ENCODE measurements at places on chromosomes 16 and 17. TPM values are rescaled to one million over a fixed set of nuclear protein-coding genes. Genes with fewer than 3 reads are reported as not detected.

CDH3 gene
- 0.17 TPM for total RNA-seq

PHKG2 gene
- total RNA-seq: 29.4 TPM

SLC5A10 gene
- not detected for total RNA-seq

NHERF1 gene
- 40.7 TPM for total RNA-seq

TSPAN10 gene
- total RNA-seq: 0.59 TPM

UMOD gene
- not detected for total RNA-seq

GPR142 gene
- not detected for total RNA-seq

AANAT gene
- not detected for total RNA-seq

HSPB9 gene
- total RNA-seq: not detected

KRT12 gene
- total RNA-seq: not detected

PYDC1 gene
- total RNA-seq: not detected

CORO6 gene
- 1.8 TPM for total RNA-seq

EFNB3 gene
- total RNA-seq: 0.67 TPM

GPR179 gene
- not detected for total RNA-seq

IRX3 gene
- total RNA-seq: 1.2 TPM

KRT17 gene
- total RNA-seq: 3.7 TPM

SDR42E2 gene
- total RNA-seq: not detected

CACNG1 gene
- total RNA-seq: not detected

MT1E gene
- total RNA-seq: 213 TPM

BRIP1 gene
- 7.4 TPM for total RNA-seq

FDXR gene
- total RNA-seq: 31.1 TPM

RCVRN gene
- not detected for total RNA-seq

NAGS gene
- 16.6 TPM for total RNA-seq

ZP2 gene
- not detected for total RNA-seq

KIF19 gene
- total RNA-seq: not detected

RUNDC1 gene
- total RNA-seq: 5.4 TPM

PRAC2 gene
- total RNA-seq: not detected

SLFN14 gene
- not detected for total RNA-seq

MMP2 gene
- 101 TPM for total RNA-seq

TSR1 gene
- 57.4 TPM for total RNA-seq

ABCC11 gene
- under 0.01 TPM for total RNA-seq

G6PC1 gene
- total RNA-seq: not detected

OSGIN1 gene
- 0.67 TPM for total RNA-seq

NIP7 gene
- total RNA-seq: 23.5 TPM

OTOP3 gene
- not detected for total RNA-seq

CLEC18C gene
- under 0.01 TPM for total RNA-seq

C17orf113 gene
- 0.17 TPM for total RNA-seq

SLC12A3 gene
- total RNA-seq: not detected

SLFN13 gene
- 3.9 TPM for total RNA-seq

SRSF2 gene
- total RNA-seq: 284 TPM

MT4 gene
- not detected for total RNA-seq

TBC1D3G gene
- total RNA-seq: not detected

CD300H gene
- not detected for total RNA-seq

ITGAD gene
- not detected for total RNA-seq

MILR1 gene
- total RNA-seq: 9.2 TPM

PAFAH1B1 gene
- total RNA-seq: 27.1 TPM

OMG gene
- total RNA-seq: not detected

WSCD1 gene
- 4.5 TPM for total RNA-seq

CCDC154 gene
- total RNA-seq: under 0.01 TPM

PRR29 gene
- 0.30 TPM for total RNA-seq

GPS2 gene
- 70.6 TPM for total RNA-seq

CTF1 gene
- total RNA-seq: 4.7 TPM

SYNGR3 gene
- 4.2 TPM for total RNA-seq

PIK3R5 gene
- not detected for total RNA-seq

TELO2 gene
- 28.1 TPM for total RNA-seq

All from bronchus fibroblast of lung (primary cell).